OCI-M1 (cell line): ENCODE measurements at places on chromosomes 2 and 18.
A peak's percentile ranks its signal among the peaks of the same experiment; 100 is the strongest.

- no peak for DNase-seq
These were observed 33.4 kb upstream of the VPS54 start for GRCh38 chr2:64052463-64053241.

DNA sequence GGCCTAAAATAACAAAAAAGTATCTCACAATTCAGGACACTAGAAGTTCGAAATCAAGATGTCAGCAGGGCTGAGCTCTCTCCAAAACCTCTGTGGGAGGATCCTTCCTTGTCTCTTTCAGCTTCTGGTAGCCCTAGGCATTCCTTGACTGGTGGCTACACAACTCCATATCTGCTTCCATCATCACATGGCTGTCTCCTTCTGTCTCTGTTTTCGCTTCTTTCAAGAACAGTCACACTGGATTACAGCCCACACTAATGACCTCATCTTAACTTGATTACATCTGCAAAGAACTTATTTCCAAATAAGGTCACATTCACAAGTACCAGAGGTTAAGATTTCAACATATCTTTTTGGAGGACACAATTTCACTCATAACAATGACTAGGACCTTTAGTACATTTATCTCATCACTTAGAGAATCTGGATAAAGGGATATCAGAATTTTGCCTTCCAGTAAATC, 275.2 kb downstream of the IRS1 start:
- peak; percentile 47 for DNase-seq

DNA sequence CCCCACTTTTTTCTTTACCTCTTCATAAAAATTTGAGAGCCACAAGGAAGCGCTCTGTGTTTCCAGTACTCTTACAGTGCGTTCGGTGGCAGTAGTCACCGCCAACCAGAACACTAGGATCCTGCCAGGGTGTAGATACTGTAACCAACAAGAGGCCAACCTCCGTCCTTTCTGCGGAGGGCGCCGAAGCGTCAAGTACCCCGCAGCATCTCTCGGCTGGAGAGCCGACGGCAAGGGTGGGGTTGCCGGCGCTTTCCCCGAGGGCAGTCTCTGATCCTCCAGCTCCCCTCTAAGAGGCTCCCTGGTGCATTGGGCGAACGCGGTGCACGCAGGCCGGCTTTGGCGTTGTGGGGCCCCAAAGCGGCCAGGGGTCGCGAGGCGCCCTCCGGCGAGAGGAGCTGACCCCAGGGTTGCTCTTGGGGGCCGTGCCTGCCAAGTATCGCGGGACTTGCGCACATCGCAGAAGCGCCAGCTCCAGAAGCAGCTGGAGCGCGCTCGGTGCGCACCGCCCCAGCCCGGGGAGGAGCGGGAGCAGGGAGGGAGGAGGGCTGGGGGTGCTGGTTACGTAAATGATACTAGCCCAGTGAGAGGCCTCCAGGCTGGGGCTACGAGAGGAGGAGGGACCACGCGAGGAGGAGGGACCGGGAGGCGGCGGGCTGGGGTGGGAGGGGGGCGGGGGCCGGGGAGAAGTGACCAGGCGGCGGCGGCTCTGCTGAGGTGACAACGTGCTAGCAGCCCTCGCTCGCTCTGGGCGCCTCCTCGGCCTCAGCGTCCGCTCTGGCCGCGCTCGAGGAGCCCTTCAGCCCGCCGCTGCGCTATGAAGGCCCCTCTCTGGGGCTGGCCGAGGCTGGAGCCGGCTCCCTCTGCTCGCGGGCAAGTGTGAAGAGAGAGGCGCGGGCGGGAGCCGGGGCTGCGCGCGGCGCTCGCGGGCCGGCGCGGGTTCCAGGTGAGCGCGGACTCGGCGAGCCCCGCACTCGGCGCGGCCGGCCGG, at the start of gene GALNT13:
TSS of gene GALNT13 (plus strand) at position 692 of the 991 bp plus-strand sequence.
- no peak for DNase-seq

DNA sequence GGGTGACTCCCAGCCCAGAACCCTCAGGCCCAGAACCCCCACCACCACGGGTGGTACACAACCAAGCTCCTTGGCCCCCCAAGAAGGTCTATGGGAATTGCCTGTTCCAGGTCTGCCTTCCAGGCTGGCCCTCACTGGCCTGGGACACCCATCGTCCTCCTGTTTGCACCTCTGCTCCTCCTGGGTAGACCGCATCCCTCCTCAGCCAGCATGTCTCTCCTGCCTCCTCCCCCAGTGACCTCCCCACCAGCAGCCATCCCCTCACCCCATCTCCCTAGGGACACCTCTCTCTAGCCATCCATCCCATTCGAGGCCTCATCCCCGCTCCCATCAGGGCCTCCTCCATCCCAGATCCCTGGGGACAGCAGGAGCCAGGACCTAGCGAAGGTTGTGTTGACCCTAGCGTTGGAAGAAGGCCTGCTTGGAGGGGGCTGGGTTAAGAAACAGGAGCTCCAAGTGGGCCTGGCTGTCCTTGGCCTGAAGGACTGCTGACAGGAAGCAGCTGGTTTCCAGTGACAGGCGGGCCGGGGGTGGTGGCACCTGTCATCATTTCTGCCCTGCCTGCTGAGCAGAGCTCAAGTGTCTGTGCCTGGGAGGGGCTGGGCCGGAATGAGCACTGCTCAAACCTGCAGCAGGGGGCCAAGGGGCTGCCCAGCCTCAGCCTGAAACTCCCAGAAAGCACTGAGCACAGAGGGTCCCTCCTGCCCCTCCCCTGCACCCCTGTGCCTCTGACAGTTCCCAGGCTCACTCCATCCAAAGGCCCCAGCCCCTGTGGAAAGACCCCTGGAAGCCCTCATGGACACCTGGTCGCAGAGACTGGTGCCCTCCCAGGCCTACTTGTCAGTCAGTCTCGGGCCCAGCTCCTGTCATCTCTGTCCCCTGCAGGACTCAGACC, 96.0 kb upstream of the OTOS start:
- DNase-seq = no peak

DNA sequence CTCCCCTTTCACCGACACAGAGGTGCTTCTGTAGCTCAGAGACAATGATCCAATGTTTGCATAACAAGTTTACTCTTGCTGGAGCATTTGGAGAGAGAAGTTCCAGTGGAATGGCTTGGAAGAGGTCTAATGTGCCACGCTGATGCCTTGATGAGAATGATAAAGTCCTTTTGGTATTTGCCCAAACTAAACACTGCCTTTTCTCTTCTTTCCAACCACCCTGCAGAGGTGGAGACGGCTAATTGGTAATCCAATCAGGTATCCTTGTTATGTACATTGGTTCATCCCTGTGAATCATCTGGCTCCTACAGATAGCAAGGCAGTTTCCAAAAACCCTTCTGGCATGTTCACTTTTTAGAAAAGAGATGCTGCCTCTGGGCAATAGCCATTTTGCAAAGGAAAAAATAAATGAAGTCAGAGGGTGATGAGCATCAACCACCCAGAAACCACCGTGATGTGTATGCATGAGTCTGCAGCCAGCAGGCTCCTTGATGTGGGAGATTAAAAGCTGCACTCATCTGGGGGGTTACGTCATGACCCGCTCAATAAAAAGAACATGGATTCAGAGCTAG, 40.6 kb downstream of the KIAA2012 start:
- no peak for DNase-seq

DNA sequence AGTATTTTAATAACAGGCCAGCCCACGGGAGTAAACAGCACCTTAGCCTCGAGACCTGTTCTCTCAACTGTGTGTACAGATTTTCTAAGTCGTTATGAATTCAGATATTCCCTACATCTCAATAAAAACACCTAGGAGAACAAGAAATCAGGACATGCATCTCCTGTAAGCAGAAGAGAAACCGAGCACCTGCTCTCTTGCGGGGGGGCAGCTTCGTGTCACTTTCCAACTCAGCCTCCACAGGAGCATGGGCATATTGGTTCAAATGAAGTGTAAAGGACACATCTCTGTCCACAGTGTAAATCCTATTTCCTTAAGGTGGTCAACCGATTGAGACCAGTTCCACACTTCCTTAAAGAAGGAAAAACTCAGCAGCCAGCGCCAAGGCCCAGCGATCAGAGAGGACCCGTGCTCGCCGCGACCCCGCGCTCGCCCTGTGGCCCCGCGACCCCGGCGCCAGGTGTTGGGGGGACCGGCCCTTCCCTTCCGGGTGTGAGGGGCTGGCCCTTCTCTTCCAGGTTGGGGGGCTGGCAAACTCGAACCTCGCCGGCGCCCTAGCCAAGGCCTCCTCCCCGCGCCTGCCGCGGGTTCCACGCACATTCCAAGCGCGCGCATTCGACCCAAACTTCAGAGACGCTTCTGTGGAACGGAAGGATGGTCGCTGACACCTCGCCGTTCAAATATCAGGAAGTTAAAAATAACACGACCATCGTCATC, 652 bp downstream of the SH3YL1 start:
- no peak for DNase-seq
